ENCODE measurements at places on chromosomes 3 and 15.
A peak's percentile ranks its signal among the peaks of the same experiment; 100 is the strongest.

DNA sequence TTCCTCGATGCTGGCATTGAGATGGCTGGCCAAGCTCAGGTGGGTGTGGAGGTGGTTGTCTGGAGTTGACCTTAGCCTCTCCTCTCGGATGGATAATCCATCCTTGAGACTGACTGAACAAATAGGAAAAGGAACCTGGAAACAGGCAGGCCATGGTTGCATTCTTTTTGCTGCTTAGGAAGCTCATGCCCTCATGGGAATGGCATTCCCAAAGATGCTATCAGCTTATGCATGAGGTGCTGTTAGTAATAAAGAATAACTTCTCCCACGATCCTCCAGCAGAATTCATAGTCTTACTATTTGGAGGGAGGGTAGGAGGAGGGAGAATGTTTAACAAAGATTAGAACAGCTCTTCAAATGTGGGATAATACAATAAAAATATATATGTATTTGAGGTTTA, 303.0 kb upstream of the TPM1 start:
- DNase-seq, result no peak

- DNase-seq, result no peak
Observed at GRCh38 chr15:93372208-93372864, 283.3 kb upstream of the RGMA start.

- DNase-seq, result no peak
Observed at GRCh38 chr15:31435912-31436628, 109.4 kb downstream of the KLF13 start.

DNA sequence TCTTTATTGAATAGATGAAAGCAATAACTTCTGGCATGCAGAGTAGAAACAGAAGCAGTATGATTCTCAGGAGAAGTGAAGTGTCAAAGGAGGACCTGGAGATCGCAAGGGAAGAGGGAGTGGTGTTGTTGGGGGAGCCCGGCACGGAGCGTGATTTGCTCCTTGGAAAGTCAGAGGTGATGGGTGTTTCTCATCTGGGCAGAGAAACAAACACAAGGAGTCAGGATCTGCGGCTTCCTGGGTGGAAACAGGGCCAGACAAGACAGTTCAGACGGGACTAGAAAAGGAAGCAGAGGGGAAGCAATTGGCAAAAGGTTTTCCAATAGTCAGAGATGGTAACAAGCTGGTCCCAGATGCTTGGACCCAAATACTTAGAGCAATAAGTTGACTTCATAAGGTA, 34.4 kb upstream of the CCDC80 start:
- no peak for DNase-seq

DNA sequence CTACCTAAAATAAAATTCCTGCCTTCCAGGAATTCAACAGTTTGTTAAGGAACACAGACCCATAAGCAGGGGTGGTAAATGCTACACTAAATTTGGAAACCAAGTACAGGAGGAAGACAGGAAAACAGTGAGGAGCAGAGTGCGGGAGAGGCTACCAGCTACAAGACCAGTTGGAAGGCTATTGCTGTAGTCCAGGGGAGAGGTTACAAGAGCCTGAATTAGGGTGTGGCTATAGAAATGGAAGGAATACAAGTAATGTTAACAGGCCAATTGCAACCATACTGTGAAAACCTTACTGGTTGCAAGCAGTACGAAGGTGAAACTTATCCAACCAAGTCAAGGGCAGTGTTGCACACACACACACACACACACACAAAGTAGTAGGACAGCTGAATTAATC, 880 bp upstream of the ARMC8 start:
- no peak for DNase-seq

- no peak for DNase-seq
Observed at GRCh38 chr3:76044601-76045600, 259.6 kb upstream of the ZNF717 start.

GRCh38 chr15:101490408-101490891, 943 bp upstream of the PCSK6 start:
- DNase-seq, result no peak

- DNase-seq, result no peak
Observed at GRCh38 chr15:69535101-69535638, 82.6 kb downstream of the RPLP1 start.

- DNase-seq, result no peak
Observed at GRCh38 chr3:46490338-46491084, 7.3 kb upstream of the RTP3 start.

GRCh38 chr3:154852515-154852914, 227.6 kb upstream of the MME start:
- DNase-seq, result no peak

GRCh38 chr3:100149130-100149529, 34.8 kb upstream of the FILIP1L start:
- DNase-seq, result no peak

- DNase-seq, result no peak
Observed at GRCh38 chr3:134754768-134755559, 40.1 kb upstream of the EPHB1 start.

GRCh38 chr15:74807282-74807681, 5.4 kb upstream of the LMAN1L start:
- no peak for DNase-seq

GRCh38 chr15:62068810-62069167, 2.0 kb downstream of the C2CD4A start:
- no peak for DNase-seq

DNA sequence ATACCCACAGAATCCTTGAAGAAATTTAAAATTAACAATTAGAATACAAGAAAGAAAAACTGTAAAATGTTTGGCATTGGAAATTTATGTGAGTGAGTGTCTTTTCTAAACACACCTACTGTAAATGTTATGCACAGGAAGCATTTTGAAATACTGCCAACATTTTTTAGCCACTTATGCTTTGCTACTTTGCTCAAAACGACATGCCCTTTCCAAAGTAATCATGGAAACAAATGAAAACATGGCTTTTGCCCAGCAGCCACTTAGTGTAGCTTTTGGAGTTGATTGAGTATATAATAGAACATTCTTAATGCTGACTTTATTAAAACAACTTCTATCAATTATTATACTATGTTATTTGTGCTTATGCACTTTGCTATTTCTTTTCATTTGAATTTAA, 823.0 kb downstream of the CADM2 start:
- no peak for DNase-seq

DNA sequence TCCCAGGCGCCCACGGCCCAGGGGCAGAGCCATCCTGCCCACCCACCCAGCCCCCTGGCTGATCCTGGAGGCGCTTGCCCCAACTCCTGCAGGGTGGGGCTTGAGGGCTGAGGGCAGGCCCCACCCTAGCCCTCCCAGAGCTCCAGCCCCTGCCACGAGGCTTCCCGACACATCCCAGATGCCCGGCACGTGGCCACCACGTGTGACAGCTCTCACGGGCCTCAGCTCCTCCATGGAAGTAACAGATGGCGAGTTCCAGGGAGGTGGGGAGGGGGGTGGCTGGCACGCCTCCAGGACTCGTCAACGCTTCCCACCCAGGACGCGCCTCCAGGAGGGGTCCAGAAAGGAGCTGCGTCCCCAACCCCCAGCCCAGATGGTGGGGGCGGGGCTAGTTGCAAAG, 29.1 kb downstream of the PLXND1 start:
- DNase-seq, result no peak

DNA sequence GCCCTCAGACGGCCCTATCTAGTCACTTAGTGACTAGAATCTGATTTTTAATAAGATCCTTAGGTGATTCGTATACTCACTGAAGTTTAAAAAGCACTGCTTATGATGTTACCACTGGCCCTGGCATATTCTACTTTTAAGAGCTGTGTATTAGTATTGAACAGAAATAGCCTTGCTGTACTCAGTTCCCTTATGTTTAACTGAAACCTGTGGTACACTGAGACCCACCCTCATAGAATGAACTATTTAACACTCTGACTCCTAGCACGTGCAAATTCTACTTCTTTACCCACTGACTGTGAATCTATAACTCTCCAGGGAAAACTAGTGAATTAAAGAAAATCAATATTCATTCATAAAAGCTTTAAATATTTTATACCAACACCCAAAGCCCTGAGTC, 108.9 kb downstream of the CCNL1 start:
- no peak for DNase-seq

- no peak for DNase-seq
Observed at GRCh38 chr3:9069971-9070370, 106.7 kb upstream of the RAD18 start.

- no peak for DNase-seq
Observed at GRCh38 chr15:41502795-41503668, 9.4 kb downstream of the ITPKA start.

DNA sequence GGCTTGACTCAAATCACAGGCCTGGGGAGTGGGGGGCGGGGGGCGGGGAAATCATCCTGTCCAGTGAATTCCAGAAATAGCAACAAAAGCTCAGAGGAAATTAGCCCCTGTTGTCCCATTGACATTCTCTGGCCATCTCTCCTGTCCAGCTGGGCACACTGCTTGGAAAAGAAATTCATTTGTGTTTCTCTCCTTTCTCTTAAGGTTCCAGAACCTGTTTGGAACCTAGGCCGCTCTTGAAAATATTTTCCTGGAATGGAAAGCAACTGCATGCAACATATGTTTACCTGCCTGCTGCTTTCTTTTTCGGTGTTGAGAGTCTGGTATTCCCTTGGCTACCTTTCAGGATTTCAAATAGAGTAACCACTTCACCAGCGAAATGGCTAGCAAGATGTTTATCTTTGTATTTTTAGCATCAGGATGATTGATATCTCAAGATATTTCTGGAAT, 169.0 kb downstream of the GHSR start:
- DNase-seq, result no peak

DNA sequence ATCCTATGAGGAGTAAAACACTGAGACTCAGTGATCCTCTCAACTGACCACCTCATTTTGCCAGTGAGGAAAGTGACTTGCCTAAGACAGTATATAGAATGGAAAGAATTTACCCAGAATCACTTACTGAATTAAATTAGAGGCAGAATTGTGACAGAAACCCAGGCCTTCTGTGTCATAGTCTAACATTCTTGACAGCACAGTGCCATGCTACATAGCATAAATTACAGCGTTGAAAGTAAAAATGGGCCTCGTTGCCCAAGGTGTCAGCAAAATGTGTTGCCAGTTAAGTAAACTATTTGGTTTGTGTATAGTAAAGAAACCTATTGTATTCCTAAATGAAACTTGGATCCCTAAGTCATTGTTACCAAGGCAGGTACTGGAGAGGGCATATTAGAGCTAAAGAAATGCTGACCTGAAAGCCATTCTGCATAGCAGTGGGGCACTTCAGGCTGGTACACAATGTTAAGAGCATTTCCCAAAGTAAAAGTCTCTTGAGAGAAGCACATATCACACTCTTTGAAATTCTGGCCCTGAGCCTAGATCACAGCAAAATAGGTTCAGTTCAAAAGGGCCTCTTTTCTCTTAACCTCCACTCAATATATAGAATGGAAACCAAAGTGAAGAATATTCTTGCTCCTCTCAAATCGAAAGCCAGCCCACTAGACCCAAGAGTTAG, 53.8 kb downstream of the HMG20A start:
- no peak for DNase-seq

GRCh38 chr3:39990532-39990931, 181.1 kb downstream of the MYRIP start:
- DNase-seq, result no peak

DNA sequence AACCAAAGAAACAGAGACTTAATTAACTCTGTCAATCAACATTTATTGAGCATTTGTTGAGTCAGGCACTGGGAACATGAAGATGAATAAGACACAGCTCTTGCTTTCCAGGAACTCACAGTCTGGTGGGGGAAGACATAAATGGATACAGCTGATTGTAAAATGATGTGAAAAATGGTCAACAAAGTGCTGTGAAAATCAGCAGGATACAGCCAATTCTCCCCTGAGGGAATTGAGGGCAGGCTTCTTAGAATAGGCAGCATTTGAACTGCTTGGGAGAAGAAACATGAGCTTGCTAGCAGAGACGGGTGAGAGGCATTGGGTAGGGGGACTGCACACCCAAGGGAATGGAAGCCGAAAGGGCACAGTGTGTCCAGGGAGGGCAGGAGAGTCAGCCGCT, 41.1 kb downstream of the MFSD1 start:
- DNase-seq, result no peak

DNA sequence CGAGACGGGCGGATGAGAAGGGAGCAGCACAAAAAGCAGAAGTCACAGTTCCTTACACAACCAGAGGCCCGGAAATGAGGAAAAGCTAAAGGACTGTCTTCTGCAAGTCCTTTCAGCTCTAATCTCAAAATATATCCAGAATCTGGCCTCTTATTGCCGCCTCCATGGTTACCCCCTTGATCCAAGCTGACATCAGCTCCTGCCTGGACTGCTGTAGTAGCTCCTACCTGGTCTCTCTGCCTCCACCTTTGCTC, 324.0 kb upstream of the ROPN1 start:
- DNase-seq, result no peak

DNA sequence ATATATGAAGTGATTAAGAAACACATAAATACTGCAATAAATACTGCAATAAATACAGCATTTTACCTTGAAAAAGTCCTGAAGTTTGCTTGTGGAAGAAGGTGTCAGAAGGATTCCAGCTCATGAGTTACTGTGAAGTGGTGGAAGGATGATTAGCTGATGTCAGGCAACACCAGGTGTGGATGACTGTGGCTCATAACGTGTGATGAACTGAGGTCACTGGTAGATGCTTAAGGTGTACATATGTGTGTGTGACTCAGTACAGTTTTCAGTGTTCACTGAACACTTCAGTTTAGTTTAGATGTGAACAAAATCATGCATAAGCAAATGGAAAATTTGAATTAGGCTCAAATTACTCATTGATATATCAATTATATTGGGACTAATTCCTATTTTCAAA, 1045.0 kb downstream of the NTRK3 start:
- no peak for DNase-seq

DNA sequence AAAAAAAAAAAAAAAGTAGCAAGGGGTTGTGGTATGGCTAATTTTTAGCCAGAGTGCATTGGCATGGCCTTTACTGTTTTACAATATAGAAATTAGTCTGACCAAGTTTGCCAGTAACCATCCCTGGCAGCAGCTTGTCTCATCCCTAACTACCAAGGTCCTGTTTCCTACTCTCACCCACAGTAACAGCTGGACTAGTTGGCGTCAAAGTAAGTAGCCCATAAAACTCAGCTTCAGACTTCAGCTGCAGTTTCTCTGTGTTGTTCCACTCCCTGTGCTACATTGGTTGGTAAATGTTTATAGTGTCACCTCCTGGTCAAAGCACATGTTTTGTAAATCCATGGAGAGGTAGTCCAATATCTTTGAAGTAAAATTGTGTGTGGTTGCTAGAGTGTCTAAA, 691.3 kb downstream of the ZPLD1 start:
- no peak for DNase-seq

- DNase-seq, result no peak
Observed at GRCh38 chr3:65398953-65399352, 639.8 kb downstream of the MAGI1 start.

DNA sequence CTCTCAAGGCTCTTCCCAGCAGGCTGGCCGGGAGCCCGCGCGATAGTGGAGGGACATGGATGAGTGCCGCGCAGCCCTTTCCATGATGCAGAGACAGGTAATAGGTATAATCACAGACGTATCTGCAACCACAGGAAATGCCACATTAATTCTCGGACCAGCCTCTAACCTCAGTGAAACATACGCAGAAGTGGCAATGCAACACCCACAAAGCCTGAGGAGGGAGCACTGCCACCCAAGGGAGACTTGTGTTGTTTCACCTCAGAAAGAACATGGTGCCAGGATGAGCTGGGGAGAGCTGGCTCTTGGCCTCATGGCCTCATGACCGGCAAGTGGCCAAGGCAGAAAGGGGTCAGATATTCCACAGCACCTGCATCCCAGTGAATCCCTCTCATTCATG, 39.0 kb downstream of the PGPEP1L start:
- DNase-seq, result no peak

GRCh38 chr15:88878720-88879184, 16.6 kb downstream of the HAPLN3 start:
- DNase-seq, result peak; percentile 7

GRCh38 chr3:54146506-54147239, 24.3 kb downstream of the CACNA2D3 start:
- DNase-seq, result no peak

GRCh38 chr15:80151148-80151547, 1.7 kb upstream of the FAH start:
- no peak for DNase-seq
